ENCODE measurements at places on chromosomes 12 and 14.

DNA sequence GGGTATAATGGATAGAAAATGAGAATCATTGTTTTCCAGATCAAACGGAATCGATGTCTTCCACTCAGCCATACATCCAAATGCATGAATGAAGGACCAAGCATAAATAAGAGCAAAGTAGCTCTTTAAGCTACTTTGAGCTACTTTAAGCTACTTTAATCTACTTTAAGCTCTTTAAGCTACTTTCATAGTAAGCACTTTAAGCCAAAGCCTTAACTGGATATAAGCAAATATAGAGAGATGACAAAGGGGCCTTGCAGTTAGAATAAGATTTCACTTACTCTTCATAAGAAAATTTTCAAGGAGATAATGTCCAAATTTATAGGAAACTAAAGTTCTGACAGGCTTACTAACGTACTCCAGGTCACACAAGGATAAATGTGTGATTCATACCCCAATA is 355.6 kb upstream of the KITLG start:
- DNase-seq, result no peak

DNA sequence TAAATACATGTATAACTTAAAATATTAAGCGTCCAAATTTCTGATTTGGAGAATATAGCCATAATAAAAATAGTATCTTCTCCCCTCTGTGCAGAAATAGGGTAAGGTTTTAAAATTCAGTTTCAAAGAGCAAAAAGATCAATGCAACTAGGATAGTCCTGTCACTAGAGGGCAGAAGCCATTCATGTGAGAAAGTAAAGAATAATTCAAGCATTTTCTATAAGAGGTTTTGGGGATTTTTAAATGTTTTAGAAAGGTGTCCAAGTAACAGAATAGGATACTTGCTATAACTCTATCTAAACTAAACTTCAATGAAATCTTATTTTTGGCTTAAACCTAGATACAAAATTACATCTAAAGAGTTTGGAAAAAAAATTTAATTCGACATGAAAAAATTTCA is 50.3 kb downstream of the ADAMTS20 start:
- no peak for DNase-seq

- no peak for DNase-seq
These were observed 37.8 kb upstream of the C12orf75 start for GRCh38 chr12:105292705-105293104.

DNA sequence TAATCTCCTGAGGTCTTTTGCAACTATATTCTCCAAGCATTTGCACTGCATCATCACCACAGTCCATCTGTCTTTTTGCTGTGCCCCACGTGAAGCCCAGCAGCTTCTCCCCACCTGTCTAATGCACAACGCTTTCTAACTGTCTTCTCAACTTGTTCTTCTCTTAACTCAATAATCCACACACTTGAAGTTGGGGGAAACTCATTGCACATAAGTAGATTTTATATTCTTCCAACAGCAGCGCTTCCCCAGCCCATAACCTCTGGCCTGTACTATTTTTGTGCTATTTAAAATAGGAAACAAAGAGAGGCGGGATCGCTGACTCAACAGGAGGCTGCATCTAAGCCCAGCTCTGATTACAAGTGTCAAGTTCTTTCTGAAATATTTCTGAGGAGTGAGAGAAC is 226.7 kb downstream of the GXYLT1 start:
- no peak for DNase-seq

DNA sequence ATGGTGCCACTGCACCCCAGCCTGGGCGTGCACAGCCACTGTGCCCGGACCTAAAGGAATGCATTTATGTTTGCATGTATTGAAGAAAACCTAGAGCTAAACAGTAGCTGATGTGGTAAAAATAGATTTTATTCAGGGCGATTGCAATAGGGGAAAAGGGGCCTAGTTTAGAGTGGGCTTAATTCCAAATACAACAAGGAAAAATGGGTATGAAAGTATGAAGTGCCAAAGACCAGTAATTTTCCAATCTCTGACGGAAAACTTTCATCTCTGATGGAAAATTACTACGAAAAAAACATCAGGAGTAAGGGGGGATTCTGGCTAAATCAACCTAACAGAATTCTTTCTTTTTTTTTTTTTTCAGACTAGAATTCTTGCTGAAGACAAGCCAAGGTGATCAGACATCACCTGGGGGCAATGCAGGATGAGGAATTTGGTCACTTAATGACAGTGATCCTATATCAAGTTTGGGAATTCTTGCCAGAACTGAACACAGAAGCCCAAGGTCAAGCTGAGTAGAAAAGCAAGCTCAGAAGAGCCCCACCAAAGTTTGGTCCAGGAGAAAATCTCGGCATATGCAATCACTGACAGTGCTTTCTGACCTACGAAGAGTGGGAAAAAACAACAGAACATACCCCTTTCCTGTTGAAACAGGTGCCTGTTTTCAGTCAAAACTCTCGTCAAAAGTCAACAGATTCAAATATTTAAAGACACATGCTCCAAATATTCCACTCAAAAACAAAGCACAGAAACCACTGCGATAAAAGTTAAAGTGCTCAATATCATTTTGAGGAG is 13.7 kb upstream of the APOBEC1 start:
- DNase-seq, result no peak

DNA sequence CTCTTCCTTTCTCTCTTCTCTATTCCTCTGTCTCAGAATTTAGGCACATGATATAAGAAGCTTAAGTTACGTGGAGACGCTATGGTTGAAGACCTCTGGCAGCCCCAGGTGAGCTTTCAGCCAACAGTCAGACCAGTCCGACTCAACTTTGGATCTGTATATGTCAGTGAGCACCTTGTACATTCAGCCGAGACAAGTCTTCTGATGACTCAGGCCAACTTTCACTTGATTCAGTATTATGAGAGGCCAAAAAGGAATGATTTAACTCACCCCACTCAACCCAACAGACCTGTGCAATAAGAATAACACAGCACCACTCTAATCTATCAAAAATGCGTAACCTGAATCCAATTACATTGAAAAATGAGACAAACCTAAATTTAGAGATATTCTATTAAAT is 47.5 kb upstream of the FOXG1 start:
- no peak for DNase-seq

DNA sequence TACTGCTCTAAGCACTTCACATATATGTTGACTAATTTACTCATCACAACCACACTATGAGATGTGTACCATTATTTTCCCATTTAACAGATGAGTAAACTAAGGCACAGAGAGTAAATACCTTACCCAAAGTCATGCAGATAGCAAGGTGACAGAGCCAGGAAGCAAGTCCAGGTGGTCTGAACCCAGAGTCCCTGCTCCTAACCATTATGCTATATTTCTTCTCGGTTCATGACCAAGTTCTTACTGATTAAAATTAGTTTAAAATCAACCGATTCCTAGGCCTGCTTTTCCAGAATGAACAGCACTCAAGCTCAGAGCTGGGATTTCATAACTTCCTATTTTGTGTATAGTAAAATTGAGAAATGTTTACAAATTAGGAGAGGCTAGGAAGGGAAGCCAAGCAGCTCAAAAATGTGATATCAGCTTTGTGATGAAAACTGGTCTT is 85.5 kb upstream of the EGLN3 start:
- DNase-seq, result no peak

DNA sequence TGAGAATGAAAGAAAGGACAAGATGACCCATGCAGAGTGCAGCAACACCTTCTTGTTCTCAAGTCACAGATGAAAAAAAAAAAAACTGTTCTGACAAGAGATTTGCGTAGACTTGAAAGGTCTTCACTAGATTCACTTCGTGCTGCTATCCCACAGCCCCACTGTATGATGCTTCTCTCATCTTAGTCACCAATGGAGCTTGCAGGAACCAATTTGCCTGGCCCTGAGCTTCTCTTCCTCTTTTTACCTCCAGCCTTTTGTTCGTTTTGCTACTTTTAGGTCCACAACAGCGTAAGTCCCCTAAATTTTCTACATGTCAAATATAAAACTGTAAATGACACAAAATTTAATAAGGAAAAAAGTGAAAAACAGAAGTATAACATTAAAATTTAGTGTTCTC is 107.9 kb upstream of the NAP1L1 start:
- no peak for DNase-seq

DNA sequence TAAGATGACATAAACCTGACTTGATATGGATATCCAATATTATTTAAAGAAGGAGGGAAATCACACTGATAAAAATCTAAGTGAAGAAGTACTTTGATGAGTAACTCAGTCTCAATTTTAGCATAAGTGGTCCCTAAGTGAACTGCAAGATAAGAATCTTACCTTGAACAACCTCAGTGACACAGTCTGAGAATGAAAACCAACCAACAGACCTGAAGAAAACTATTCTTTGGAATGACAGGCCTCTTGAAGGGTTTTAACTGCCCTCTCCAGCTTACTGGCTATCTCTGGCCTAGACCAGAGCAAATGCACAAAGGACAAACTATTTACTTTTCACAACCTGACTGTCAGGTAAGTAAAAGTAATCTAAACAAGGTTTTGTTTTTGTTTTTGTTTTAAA is 44.7 kb downstream of the CPM start:
- no peak for DNase-seq

DNA sequence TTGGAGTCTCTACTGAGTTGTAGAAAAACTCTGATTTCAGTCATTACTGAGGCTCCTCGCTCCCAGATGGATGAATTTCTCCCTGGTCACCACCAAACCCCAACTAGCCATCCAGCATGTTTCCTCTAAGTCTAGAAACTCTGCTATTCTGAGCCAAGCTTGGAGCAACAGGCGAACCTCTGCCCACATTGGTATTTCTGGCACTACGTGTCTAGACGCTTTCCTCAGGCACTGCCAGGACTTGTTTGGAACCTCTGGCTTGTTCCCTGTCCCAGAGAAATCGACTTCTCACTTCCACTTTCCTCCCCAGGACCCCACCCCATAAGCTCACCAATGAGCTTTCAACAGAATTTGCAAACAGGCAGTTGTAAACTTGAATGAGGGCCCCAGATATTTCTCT is 27.6 kb downstream of the WSCD2 start:
- DNase-seq, result no peak

DNA sequence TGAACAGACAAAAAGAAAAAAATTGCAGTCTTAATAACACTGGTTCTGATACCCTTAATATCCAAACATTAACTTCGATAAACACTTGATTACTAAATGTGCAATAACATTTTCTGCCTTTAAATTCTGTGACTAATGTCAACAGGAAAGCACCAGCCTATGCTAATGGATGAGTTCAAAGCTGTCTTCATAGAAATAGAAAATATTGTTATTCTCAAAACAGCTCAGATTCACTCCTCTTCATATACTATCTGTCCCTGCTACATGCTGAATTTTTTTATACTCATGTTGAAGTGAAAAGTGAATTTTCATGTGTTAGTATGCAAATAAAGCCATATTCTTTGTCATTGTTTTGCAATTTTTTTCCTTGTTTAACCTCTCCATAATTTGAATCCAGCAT is 13.9 kb downstream of the TAS2R43 start:
- no peak for DNase-seq

- DNase-seq, result no peak
These were observed 265.6 kb upstream of the GARIN6 start for GRCh38 chr12:99381992-99382391.

DNA sequence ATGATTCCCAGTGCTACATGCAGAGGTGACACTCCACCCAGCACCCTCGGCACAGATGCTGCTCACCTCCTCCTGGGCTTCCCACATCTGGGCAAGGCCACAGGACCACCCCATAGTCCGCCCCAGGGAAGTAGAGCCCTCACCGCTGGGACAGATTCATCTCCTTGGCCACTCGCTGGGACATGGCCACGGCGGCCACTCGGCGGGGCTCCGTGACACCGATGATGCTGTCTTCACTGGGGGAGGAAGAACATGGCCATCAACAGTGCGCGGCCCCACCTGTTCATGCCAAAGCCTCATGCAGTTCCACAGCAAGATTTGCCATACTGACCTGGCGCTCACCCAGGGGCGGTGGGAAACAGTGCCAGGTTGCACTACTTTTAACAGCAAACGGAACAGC is 13.7 kb downstream of the DHX37 start:
- no peak for DNase-seq

DNA sequence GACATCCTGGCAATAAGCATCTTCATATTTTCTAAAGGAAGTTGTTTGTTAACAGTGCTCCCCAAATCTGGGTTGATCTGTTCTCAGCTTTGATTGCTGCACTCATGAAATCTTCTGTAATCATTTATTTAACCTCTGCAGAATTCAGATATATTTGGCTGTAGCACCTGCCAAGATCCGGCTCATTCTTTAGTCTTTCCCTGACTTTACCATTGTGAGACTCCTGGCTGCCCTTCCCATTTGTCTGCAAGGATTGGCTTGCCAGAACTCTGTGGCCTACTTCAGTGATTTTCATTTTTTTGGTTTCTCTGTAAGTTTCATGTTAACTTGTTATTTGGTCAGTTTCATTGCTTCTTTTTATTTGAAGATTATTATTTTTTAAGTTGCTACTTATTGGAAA is 191.2 kb upstream of the PLXNC1 start:
- no peak for DNase-seq

DNA sequence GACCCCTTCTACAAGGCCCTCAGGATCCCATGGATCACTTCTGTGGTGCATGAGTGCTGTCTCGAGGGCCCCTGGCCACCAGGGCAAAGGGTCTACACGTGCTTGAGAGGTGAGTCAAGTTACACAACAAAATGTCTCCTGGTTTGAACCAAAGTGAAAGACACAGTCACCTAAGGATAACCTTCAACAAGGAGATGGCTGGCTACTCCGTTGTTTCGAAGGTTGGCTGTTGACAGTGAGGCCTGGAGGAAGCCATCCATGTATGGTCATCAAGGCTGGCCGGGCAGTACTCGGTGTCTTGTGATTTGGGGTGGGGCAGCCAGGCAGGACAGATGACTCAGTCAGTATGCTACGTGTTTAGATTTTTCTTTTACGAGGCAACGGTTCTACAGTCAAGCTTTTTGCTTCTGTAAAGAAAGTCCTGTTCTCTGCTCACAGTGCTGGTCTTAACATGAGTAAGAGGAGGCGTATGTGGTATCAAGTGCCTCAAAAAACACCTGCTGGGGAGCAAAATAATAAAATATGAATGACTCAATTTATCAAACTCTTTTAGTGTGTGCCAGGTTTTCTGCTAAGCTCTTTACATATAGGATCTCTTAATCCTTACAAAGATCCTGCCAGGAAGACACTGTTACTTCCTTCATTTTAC is 18.0 kb upstream of the NT5DC3 start:
- no peak for DNase-seq

GRCh38 chr14:104445086-104445485 is 134.5 kb upstream of the C14orf180 start:
- DNase-seq, result no peak

DNA sequence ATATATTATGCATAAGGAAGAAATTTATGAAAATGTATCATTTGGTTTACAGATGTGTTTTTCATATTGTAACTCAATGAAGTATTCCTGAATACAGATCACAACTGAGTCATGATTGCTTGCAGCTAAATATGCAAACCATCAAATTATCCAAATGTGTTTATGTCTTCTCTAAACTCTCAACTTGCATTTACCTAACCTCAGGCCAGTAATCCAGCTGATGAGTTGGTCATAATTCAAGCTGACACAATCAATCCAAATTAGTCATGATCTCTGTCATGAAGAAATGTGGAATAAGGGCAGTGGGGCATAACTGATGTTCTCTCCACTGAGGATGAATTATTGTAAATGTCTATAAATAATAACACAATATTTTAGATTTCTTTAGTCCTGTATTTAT is 104.8 kb upstream of the CNTN1 start:
- DNase-seq, result no peak

Data from putamen (tissue), 1 donor.